T-helper 1 cell (primary cell): ENCODE measurements at places on chromosomes 13 and 19.

- no peak for DNase-seq
Measured at GRCh38 chr13:22776394-22777186, 404.2 kb upstream of the SGCG start.

- no peak for DNase-seq
Measured at GRCh38 chr13:26048741-26049140, 3.1 kb downstream of the SHISA2 start.

DNA sequence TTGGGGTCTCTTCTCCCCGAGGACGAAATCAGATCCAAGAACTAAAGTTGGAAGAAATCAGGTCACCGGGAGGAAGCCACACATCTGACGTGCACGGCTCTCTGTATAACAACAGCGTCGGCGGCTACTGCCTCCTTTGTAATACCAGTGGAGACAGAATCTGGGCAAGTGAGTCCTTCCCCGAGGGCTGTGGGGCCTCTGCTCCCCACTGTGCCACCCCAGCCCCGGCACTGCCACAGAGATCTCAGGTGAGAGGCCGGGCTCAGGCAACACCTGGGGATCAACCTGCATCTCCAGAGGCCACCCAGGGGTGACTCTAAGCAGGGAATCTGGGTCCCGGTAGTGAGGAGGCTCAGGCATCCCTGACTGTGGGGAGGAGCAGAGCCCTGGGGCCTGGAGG lies 33.7 kb upstream of the C13orf46 start:
- DNase-seq = no peak

DNA sequence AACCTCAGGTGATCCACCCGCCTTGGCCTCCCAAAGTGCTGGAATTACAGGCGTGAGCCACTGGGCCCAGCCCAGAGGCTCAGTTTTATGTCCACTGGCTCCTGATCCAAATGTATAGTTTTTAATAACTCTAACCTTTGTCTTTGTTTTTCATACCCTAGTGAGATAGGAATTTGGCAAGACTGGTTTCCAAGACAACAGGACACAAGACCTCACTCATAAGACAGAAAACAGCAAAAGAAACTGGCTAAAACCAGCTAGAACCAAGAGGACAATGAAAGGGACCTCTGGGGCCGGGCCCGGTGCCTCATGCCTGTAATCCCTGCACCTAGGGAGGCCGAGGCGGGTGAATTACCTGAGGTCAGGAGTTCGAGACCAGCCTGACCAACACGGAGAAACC lies 27.6 kb downstream of the CPT1C start:
- no peak for DNase-seq

- DNase-seq = no peak
Measured at GRCh38 chr13:91725646-91726045, 327.2 kb downstream of the GPC5 start.

GRCh38 chr13:101916108-101916774 lies 463.8 kb downstream of the ITGBL1 start:
- DNase-seq = no peak

GRCh38 chr19:2051773-2052704 lies 995 bp upstream of the MKNK2 start:
- no peak for DNase-seq

- DNase-seq = no peak
Measured at GRCh38 chr13:38674208-38674607, 12.7 kb upstream of the FREM2 start.

- no peak for DNase-seq
Measured at GRCh38 chr19:3970313-3970807, 539 bp downstream of the DAPK3 start.

GRCh38 chr13:102862624-102863210 lies 16.9 kb downstream of the ERCC5 start:
- DNase-seq = no peak

DNA sequence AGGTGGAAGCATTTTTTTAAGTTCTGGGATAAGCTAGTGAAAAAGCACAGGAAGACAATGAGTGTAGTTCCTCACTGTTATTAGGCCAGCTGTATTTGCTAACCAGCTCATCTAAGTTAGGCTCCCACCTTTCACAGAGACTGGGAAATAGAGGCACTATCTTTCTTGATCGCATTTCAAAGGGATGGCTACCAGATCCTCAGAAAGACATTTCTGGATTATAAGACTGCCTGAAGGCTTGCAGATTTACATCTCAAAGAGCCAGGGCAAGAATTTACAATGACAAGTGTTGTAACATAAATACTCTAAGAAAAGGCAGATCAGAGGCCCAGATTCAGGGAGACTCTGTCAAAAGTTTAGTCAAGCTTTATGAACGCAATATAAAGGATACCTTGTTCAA lies 1005.5 kb downstream of the PCDH9 start:
- DNase-seq = no peak

DNA sequence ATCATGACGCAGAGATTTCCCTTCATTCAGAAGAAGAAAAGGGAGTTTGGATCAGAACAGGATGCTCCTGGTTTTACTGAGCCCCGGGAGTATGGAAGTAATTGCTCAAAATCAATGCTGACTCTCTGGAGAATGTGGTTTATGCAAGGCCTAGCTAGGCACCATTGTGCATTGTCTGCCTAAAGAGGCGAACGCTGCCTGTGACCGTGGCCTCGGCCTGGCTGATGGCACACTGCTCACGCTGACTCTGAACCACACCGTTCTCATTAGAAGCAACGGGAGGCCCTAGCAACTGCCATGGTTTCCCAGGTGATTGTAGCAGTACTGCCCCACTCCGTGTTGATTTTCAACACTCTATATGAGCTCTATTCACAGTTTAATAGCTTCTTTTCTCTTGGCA lies 41.7 kb upstream of the UBL3 start:
- no peak for DNase-seq

GRCh38 chr13:112784811-112785482 lies 95.1 kb downstream of the ATP11A start:
- no peak for DNase-seq

DNA sequence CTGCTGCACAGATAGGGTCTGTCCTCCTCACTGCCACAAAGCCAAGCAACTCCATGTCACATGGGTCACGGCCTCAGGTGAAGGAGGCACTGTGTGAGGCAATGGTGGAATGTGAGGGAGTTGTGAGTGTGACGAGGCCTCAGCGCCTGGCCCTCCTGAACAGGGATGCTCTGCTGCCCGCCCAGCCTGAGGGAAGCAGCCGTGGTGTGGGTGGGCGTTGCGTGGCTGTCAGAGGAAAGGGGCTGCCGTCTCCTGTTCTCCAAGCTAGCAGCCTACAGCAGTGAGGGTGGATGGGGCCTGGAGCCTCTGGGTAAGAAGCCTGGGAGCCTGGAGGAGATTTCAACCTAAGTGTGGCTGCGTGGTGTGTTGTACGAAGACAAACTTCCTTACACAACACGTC lies 125.0 kb downstream of the COL4A1 start:
- no peak for DNase-seq

DNA sequence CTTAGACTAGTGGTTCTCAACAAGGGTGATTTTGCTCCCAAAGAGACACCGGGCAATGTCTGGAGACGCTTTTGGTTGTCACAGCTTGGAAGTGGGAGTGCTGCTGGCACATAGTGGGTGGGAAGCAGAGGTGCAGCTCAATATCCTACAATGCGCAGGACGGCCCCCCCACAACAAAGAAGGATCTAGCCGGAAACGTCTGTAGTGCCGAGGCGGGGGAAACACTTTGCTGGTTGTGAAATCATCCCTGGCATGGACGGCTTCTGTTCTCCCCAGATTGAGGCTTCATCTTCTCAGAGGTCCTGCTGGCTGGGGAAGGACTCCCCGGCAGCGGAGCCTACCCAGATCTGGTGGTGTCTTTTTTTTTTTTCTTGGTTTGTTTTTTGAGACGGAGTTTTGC lies 13.4 kb upstream of the SYT5 start:
- DNase-seq = no peak

DNA sequence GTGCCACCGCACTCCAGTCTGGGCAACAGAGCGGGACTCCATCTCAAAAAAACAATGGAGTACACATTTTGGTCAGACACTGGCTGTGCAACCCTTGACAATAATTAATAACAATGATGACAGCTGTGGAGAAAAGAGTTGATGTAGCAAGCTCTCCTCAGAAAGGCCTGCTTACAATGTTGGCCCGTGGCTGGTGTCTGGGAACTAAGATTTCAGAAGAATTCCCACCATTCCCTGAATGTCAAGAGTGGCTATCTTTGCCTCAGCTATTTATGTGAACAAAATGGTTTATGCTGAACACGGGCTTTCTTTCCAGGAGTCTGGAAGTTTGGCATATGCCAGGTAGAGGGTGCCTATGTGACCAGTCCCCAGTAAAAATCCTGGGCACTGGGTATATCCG lies 25.5 kb downstream of the NEK5 start:
- DNase-seq = no peak

GRCh38 chr19:34589730-34590129 lies 87.2 kb downstream of the SCGB2B2 start:
- no peak for DNase-seq

DNA sequence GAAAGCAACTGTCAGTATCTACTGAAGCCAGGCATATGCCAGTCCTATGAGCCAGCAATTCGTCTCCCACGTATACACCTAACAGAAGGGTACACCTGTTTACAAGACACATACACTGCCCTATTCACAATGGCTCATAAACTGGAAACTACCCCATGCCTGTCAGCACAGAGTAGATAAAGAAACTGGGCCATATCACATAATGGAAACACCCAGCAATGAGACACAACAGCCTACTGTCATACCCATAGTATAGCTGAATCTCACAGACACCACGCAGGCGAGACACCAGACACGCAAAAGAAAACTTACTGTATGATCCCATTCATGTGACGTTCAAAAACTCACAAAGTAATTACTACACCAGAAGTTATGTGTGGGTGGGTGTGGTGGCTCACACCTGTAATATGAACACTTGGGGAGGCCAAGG lies 15.7 kb downstream of the NOSIP start:
- DNase-seq = no peak

GRCh38 chr13:77836423-77836822 lies 82.2 kb downstream of the EDNRB start:
- no peak for DNase-seq

DNA sequence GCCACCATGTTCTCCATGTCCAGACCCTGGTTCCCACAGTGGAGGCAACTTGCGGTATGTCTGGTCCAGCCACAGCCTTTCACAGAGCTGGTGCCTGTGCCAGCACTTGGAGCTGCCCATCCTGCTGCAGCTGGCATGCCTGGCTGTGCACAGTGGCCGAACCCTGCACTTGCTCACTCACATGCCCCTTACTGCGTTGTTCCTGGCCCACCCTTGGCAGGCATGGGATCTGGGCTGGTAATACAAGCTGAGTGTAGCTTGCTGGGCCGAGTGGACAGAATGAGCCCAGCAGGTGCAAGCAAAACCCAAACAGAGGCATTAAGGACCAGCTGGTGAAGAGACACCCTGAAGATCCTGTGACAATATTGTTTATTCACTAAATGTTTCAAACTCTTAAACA lies 583.9 kb upstream of the SLITRK6 start:
- no peak for DNase-seq

GRCh38 chr19:10450853-10451609 lies 30.7 kb downstream of the PDE4A start:
- DNase-seq = no peak

DNA sequence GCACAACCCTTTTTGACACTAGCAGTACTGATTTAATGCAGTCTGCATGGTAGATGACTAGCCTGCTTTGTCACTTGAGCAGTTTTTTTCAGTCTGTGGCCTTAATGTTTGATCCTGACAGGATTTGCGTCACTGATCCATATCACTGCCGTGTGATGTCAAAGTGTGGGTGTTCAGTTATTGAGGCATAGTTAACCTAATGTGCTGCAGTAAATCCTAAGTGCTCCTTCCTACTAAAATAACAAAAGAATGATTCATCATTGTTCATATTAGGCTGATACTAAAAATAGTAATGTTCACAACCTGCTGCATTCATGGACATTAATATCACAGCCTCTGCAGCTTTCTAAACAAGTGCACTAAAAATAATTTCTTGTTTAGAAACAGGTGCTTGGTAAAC lies 121.9 kb upstream of the MLNR start:
- DNase-seq = no peak

GRCh38 chr13:106850973-106851650 lies 283.2 kb upstream of the ARGLU1 start:
- no peak for DNase-seq

GRCh38 chr13:51122868-51123566 lies 11.9 kb upstream of the C13orf42 start:
- DNase-seq = no peak

GRCh38 chr13:24627090-24627714 lies 53.0 kb upstream of the ATP12A start:
- DNase-seq = no peak

DNA sequence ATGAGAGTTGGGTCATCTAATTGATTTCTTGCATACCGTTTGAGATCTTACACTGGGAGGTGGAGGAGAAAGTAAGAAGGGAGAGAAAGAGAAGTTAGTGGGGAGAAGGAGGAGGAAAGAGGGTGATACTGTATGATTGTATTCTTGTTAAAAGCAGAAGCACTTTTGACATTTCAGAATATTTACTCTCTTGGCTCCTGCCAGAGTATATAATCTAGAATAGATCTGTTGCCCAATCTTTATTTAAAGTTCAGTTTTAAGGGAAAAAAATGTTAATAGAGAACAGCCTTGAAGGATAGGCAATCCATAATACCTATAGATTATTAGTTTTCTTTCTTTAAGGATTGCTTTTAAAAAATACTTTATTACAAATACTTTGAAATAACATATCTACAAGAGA lies 41.5 kb downstream of the PDS5B start:
- DNase-seq = no peak

- no peak for DNase-seq
Measured at GRCh38 chr19:34793565-34793964, 20.6 kb upstream of the ZNF599 start.

DNA sequence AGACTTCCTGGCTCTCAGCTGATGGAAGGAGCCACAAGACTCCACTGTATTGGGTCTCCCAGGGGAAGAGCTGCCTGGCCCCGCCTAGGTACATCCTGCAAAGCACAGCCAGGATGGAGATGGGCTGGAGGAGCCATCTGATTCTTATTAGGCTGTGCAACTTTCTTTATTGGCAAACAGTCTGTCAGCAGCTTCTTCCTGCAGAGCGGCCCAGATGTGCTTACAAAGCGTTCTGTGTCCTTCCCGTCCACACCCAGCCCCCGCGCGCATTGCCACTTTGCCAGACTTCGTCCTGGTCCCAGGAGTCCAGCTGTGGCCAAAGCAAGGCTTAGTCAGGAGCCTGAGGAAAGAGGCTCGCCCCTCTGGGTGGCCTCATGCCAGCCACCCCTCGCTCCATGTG lies 409.3 kb downstream of the ZNF536 start:
- DNase-seq = no peak

- DNase-seq = no peak
Measured at GRCh38 chr13:98253526-98253925, 76.5 kb upstream of the RNF113B start.

DNA sequence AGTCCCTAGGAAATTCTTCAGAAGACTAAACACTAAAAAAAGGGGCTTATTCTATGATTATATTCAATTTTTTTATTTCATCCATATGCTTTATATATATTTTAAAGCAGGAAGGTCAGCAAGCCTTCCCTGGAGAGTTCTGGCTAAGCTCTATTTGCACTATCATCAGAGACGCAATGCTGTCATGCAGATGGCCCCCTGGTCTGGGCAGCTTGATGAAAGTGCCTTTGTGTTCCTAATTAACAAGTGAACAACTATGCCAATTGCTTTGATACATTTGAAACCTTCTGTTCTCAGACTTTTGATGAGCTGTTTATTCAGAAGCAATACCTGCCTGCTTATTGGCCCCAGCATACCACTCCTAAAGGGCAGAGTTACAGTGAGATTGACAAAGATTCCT lies 1344.6 kb downstream of the OLFM4 start:
- DNase-seq = no peak
